ENCODE measurements at places on chromosomes 3 and 15.

DNA sequence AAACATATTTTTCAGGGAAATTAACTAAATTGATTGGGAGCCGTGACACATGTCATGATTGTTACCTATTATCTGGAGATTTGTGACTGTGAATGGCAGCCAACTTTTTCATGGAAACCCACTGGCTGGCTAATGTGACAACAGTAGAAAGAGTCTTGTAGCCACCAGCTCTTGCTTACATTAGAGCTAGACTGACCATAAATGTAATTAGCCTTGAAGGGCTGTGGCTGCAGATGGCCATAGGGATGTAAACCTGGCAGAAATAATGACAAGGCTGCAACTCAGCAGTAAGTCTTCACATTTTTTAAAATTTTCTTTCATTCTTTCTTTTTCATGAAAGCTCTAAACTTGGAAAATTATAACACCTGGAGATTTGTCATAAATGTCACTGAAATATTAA lies 168.2 kb upstream of the ROBO2 start:
- DNase-seq = no peak

- no peak for DNase-seq
These were observed 3.6 kb upstream of the CLDN16 start for GRCh38 chr3:190384309-190384756.

DNA sequence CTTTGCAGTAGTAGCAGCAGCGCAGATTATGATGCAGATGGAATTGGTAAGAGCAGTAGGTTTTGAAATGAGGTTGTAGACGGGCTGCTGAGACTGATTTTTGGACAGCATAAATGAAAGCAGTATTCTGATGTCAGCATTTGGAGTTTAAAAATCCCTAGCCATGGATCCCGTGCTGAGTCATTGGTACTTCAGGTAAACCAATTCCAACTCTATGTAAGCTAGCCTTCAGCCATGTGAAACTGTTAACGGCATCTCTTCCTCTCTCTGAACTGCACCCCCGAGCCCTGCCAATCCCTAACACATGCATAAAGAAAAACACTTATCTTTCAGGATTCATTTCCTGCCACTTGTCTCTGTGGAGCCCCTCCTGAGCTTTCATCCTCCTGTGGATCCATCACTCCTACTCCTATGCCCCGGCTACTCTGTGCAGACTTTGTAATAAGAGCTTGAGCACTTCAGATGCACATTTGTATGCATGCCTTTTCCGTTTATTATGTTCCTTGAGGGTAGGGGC lies 119.0 kb downstream of the AKAP13 start:
- no peak for DNase-seq

- no peak for DNase-seq
These were observed 133.0 kb upstream of the CADM2 start for GRCh38 chr3:84825817-84826216.

Data from NCI-H2107 (cell line).